ENCODE measurements at places on chromosomes 6 and 20.
A peak's percentile ranks its signal among the peaks of the same experiment; 100 is the strongest.

GRCh38 chr20:41734506-41734945 lies 116.3 kb upstream of the CHD6 start:
- no peak for DNase-seq

GRCh38 chr6:37954791-37955190 lies 135.3 kb downstream of the ZFAND3 start:
- DNase-seq: no peak

- no peak for DNase-seq
These were observed 183.2 kb downstream of the SYNE1 start for GRCh38 chr6:152454003-152454402.

GRCh38 chr6:49506569-49507111 lies 6.9 kb downstream of the GLYATL3 start:
- DNase-seq: no peak

- DNase-seq: no peak
These were observed 36.0 kb downstream of the SYNJ2 start for GRCh38 chr6:158017621-158018040.

DNA sequence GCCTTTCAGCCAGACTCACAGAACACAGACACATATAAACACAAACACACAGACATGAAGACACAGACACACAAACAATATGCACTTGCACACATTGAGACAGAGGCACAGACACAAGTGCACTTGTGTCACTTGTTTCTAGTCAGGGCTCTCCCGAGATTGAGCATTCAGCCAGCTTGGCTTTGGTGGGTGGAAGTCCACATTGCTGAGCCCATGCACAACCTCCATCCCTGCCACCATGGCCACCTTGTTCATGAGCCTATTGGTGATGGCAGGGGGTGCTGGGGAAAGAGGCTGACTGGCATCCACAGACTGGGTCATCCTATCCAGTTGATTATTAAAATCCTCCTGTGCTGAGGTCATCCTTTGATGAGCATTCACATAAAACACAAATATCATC lies 11.5 kb upstream of the CST7 start:
- no peak for DNase-seq

GRCh38 chr20:10398834-10399369 lies 35.1 kb downstream of the MKKS start:
- DNase-seq: no peak

GRCh38 chr6:123393331-123393730 lies 243.4 kb downstream of the TRDN start:
- DNase-seq: no peak

DNA sequence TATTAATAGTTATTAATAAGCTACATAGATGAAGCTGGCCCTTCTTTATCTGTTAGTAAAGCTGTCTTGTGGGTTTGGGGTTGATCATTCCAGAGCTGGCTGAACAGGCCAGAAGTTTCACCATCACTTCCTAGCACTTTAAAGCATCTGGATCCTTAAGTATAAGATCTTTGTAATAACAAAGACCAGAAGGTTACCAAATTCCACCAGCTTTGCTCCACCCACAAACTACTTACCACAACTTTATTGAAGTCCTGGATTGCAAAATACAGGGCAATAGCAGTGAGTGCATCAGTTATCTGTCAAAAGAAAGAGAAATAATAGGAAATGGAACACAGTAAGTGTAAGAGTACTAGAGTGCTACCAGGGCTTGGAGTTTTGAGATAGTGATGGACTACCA lies 33.0 kb downstream of the PIGU start:
- DNase-seq: no peak

DNA sequence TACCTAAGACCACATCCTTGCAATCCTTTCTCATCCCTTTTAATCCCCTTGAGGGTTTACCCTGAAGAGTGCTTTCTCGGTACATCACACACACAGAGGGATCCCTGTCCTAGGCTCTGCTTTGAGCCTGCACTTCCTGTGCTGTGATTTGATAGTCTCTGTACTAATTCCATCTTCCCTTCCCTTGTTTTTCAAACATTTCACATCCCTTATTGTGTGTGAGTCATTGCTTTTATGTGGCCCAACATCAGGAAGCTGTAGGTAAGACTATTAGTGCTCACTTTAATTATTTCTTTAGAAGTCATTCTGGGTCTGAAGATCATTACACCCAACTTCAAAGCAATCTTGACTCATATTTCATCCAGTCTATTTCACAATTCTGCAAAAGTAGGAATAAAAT lies 57.2 kb upstream of the ANKEF1 start:
- no peak for DNase-seq

DNA sequence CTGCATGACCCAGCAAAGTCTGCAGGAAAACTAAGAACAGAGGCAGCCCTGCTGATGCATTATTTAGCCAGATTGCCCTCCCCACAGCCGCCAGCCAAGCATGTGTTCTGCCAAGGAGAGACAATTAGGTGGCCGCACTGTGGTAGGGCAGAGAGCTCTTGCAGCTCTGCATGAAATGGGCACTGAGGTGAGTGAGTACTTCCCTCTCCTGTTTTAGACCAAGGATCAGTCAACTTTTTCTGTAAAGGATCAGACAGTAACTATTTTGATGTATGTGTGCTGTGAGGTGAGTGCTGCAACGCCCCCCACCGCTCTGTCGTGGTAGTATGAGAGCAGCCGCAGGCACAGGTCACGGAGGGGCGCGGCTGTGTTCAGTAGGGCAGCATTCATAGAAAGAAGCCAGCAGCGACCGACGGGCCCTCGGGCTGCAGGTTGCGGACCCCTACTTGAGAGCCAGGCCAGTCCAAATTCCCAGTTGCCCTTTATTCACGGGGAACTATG lies 23.8 kb upstream of the FAM50B start:
- DNase-seq: no peak

DNA sequence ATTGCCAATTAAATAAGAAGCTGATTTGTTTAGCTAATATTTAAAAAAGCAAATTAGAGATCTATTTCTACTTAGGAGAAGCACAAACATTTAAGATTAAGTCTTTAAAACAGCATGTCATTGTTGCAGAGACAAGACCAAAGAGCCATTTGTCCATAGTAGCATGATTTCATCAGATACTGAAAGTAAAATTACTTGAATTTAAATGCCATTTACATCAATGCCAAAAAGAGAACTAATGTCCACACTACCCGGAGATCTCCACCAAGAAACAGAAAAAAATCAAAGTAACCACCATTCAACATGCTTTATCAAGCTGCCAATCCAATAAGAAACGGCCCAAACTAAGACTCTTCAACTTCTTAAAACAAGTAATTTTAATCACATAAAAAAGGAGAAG lies 15.7 kb downstream of the AURKA start:
- no peak for DNase-seq

DNA sequence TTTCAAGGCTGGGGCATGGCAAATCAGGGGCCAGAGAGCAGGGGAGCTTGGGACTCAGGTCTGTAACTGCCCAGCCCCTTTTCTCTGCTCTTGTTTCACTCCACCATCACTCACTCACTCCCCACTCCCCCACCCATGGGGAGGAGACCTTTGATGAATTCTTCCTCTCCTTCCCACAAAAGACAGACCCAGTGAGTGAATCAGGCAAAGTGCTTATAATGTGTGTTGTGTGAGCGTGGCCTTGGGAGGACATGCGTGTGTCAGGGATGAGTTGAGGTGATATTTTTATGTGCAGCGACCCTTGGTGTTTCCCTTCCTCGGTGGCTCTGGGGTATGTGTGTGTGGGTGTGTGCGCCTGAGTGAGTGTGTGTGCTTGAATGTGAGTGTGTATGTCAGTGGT lies 1.0 kb upstream of the CUL9 start:
- DNase-seq: no peak

DNA sequence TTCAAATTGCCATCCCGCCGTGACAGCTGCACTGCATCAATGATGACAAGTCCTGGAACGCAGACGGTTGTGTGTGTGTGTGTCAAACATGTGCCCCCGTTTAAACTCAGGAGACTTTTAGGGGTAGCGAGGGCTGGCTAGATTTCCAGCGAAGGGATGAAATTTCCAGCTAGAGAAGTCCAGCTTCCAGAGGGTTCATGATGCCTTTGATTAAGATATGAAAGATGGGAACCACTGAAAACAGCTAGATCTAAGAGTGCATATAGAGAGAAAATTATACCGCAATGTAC lies 644 bp downstream of the KIZ start:
- DNase-seq: no peak

DNA sequence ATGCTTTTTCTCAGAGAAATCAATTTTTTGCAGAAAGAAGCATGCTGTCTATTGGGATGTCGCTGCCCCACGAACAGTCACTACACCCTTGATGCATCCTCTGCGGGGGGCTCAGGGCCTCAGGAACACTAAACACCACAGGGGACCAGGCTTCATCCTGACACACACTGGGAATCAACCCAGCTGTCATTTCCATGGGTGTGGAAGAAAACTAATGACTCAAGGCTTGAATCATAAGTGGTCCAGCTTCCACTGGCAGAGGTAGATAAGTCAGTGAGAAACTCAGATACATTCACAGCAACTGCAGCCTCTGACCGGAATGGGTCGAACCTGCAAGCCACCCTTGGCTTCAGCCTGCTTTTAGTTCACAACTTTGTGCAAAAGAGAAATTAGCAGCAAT lies 81.3 kb upstream of the SPTLC3 start:
- no peak for DNase-seq

GRCh38 chr6:154928325-154928922 lies 66.7 kb upstream of the TIAM2 start:
- DNase-seq: peak; percentile 12

- DNase-seq: no peak
These were observed 282.1 kb downstream of the CD83 start for GRCh38 chr6:14399635-14400034.

DNA sequence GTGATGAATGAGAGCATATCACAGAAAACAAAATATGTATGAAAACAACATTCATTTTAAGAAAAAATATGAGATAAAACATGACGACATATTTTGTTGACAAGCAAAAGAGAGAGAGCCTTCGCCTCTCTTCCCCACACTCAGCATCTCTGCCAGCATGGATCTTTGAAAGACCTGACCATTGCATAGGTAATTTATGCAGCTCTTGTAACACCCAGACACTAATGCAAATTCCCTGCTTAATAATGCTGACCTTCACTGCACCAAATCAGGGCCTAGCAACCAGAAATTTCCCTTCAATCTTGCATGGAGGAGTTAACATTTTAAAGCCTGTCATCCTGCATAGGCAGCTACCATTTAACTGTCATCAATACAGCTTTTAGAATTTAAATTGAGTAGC lies 50.0 kb upstream of the CNR1 start:
- DNase-seq: no peak

DNA sequence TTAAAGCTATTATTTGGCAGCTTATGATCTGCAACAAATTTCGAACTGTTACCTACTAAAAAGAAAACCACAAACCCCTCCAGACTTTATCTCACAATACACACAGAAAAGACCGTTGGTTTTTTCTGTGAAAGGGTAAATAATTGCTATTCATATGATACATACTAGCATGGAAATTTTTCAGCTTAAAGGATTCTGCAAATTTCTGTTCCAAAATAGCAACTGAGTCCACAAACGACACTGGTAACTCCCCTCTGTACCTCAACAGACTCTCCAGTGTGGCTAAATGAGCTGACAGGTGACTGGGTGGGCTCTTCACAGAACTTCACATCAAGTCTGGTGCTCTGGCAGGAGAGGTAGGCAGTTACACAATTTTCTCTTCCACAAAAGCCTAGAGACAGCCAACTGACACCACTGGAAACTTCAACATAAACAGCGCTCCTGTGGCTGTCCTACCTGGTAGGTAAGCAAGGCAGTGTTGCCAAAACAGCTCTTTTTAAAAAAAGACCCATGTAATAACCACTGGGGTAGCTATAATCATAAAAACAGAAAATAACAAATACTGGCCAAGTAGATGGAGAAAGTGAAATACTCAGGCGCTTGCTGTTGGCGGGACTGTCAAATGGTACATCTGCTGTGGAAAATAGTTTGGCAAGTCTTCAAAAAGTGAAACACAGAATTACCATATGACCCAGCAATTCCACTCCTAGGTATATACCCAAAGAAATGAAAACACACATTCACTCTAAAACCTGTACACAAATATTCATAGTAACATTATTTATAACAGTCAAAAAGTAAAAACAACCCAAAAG lies 37.8 kb downstream of the ELOVL5 start:
- DNase-seq: no peak

- no peak for DNase-seq
These were observed 231.9 kb downstream of the DLL1 start for GRCh38 chr6:170058878-170059485.

DNA sequence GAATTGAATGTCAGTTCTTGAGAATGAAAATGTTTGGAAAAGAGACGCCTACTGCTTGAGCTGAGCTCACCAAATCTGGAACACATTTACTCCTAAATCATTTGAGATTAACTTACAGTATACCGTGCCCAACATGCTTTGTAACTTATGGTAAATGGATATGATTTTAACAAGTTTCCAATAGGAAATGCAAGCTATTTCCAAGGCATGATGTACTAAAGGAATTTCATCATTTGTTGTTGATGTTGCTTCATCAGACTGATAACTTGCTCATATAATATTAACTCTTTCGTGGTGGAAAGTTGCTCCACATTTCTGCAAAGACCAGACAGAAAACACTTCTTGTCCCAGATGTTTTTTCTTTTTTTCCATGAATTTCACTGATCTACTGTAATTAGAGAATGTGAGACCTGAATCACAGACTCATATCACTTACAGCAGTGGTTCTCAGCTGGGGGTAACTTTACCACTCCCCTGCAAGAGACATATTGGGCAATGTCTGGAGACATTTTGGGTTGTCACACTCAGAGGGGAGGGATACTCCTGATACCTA lies 116.6 kb upstream of the TRAF3IP2 start:
- DNase-seq: no peak

GRCh38 chr6:9539231-9539755 lies 875.6 kb downstream of the TFAP2A start:
- no peak for DNase-seq

DNA sequence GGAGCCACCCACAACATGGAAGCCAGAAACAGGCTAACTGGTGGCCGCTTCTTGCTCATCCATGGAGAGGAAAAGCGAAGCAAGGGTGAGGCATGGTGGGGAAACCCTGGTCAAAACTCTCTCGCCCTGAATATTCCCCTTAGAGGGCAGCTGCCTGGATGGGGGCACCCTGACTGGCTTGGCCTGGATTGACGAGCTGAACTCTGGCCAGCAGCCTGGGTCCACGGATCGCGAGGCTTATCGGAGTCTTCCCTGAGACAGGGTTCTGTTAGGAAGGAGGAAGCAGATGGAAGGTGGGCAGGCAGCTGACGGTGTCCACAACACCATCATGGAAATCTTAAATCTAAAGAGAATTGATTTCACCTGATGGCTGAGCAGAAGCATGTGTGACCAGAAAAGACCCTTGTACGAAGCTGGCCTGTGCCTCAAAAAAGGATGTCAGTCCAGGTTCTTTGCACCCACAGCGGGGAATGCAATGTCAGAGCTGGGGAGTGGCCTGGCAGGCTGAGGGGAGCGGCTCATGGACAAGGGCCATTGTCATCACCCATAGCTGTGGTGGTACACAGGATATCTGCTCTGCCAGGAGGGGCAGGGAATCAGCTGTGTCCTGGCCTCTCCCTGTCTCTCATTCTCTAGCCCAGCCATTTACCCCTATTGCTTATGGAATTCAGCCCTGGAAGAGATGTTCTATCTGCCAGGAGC lies 109.4 kb upstream of the SNX9 start:
- DNase-seq: no peak
